ENCODE measurements at places on chromosomes 2 and 18. TPM values are rescaled to one million over a fixed set of nuclear protein-coding genes. Genes with fewer than 3 reads are reported as not detected.

DNA sequence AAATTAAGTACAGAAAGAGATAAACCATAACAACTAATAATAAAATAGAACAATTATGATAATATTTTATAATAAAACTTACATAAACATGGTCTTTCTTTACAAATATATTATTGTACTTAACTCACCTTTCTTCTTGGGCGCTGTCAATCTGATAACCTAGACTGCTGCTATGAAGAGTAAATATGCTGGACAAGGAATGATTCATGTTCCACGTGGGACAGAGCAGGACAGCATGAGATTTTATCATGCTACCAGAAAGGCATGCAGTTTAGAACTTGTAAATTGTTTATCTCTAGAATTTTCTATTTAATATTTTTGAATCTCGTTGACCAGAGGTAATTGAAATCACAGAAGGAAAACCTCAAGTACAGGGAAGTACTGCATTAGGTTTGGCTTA is 210.7 kb downstream of the ANKRD30B start:
- no peak overlapping the region for H3K27ac ChIP-seq
- H3K36me3 ChIP-seq, result no peaks in the 10 kb centered on the region
- H3K4me3 ChIP-seq, result no peak overlapping the region
- no peak for DNase-seq
- no peaks in the 10 kb centered on the region for H3K4me1 ChIP-seq

- no peak for DNase-seq
- no peaks in the 10 kb centered on the region for H3K27me3 ChIP-seq
- H3K4me1 ChIP-seq, result peaks cover 4% of the 10 kb centered on the region
- H3K36me3 ChIP-seq, result no peaks in the 10 kb centered on the region
- H3K27ac ChIP-seq, result no peak overlapping the region
Observed at GRCh38 chr18:46859855-46860254, 57.5 kb downstream of the PIAS2 start.

GRCh38 chr2:15034246-15034645 is 401.7 kb downstream of the LRATD1 start:
- H3K4me3 ChIP-seq, result no peak overlapping the region
- H3K36me3 ChIP-seq, result no peaks in the 10 kb centered on the region
- DNase-seq, result no peak
- no peak overlapping the region for H3K27ac ChIP-seq

GRCh38 chr2:898319-898718 is 52.3 kb upstream of the SNTG2 start:
- H3K27me3 ChIP-seq, result peaks cover 19% of the 10 kb centered on the region
- no peaks in the 10 kb centered on the region for H3K36me3 ChIP-seq
- H3K4me1 ChIP-seq, result no peaks in the 10 kb centered on the region
- DNase-seq, result no peak
- no peak overlapping the region for H3K4me3 ChIP-seq
- no peak overlapping the region for H3K27ac ChIP-seq

- H3K27ac ChIP-seq, result no peak overlapping the region
- DNase-seq, result peak; percentile 48
- peaks cover 4% of the 10 kb centered on the region for H3K27me3 ChIP-seq
- H3K4me1 ChIP-seq, result peaks cover 29% of the 10 kb centered on the region
- H3K4me3 ChIP-seq, result no peak overlapping the region
Observed at GRCh38 chr2:71898851-71899681, 248.6 kb downstream of the CYP26B1 start.

DNA sequence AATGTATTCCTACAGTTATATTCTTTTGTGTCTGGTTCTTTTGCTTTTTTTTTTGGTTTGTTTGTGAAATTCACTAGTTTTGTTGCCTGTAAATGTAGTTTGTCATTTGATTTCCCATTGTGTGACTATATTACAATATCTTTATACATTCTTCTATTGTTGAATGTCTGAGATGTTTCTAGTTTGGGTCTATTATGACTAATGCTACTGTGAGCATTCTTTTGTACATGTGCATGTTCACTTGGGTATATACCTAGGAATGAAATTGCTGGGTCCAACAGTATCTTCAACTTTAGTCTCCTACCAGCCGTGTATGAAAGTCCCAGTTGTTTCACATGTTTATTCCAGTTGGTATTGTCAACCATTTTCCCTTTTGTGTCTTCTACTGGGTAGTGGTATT is 112.7 kb upstream of the RBMS1 start:
- H3K4me1 ChIP-seq, result no peaks in the 10 kb centered on the region
- H3K4me3 ChIP-seq, result no peak overlapping the region
- H3K27ac ChIP-seq, result no peak overlapping the region

- peaks cover 9% of the 10 kb centered on the region for H3K4me1 ChIP-seq
- DNase-seq, result peak; percentile 21
- H3K36me3 ChIP-seq, result no peaks in the 10 kb centered on the region
- H3K4me3 ChIP-seq, result no peak overlapping the region
Observed at GRCh38 chr2:241946306-241947003, 76.9 kb downstream of the RTP5 start.

DNA sequence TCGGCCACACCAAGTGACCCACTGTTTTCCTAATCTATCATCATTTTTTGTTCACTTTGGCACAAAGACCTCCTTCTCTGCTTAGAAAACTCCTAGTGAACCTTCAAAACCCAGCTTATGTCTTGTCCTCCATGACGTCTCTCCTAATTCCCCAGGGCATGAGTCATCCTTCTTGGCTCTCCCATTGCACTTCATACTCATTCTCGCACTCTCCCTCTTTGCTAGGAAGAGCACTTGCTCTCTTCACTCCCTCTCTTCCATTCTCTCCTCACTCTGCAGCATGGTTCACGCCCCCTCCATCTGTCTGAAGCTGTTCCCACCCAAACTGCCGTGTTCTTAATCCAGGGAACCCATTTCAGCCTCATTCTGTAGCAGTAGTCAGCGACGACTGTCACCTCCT is 103.9 kb downstream of the MRO start:
- no peak overlapping the region for H3K4me3 ChIP-seq
- no peaks in the 10 kb centered on the region for H3K36me3 ChIP-seq
- no peaks in the 10 kb centered on the region for H3K4me1 ChIP-seq
- DNase-seq, result no peak
- H3K27me3 ChIP-seq, result no peaks in the 10 kb centered on the region

DNA sequence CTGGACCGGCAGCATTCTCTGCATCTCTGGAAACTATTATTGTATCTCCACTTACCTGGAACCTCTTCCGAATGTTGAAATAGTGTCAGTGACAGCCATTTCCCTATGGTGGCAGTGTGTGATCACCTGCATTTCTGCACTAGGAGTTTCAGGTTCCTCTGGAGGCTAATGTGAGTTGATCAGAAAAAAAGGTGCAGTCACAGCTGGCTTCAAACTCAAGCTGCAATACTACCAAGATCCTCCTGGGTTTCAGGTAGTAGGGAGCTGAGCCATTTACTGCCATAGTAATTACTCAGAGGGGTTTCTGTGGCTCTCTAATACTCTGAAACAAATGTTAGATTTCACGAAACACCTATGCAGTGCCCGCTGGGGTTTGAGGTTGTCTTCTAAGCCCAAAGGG is 183.5 kb upstream of the OSR1 start:
- no peak overlapping the region for H3K4me3 ChIP-seq
- H3K27ac ChIP-seq, result no peak overlapping the region
- H3K36me3 ChIP-seq, result no peaks in the 10 kb centered on the region
- no peaks in the 10 kb centered on the region for H3K27me3 ChIP-seq

DNA sequence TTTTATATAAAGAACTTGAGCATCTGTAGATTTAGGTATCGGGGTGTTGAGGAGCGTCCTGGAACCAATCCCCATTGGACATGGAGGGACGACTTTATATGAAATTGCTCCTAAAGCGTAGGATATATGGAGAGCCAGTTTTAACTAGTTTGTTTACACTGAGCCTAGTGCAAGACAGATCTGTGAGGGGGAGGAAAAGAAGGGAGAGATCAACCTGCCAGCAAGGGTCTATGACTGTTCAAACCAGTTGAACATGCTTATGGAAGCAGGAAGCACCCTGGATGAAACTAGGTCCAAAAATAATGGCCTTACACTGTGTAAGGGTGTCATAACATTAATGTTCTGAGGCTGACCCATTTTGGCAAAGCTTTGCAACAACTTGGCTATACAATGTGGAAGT is 34.0 kb upstream of the SLC40A1 start:
- H3K4me1 ChIP-seq, result peaks cover 14% of the 10 kb centered on the region
- no peak overlapping the region for H3K4me3 ChIP-seq
- no peaks in the 10 kb centered on the region for H3K36me3 ChIP-seq

DNA sequence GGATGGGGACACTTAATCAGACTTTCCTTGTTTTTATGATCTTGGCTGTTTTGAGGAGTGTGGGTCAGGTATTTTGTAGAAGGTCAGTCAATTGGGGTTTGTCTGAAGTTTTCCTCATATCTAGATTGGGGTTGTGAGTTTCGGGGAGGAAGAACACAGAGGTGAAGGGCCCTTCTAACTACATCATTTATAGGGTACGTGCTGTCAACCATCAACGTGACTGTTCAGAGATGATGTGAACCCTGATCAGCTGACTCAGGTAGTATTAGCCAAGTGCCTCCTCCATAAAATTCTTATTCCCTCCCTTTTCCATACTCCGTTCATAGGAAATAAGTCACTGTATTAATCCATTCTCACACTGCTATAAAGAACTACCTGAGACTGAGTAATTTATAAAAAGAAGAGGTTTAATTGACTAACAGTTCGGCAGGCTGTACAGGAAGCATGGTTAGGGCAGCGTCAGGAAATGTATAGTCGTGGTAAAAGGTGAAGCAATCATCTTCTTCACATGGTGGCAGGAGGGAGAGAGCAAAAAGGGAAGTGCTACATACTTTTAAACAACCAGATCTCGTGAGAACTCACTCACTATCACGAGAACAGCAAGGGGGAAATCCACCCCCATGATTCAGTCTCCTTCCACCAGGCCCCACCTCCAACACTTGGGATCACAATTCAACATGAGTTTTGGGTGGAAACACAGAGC is 547.1 kb upstream of the LINC00305 start:
- H3K4me1 ChIP-seq, result no peaks in the 10 kb centered on the region
- H3K36me3 ChIP-seq, result no peaks in the 10 kb centered on the region

KLHL41 gene
- 0.43 TPM for total RNA-seq

MAPRE2 gene
- total RNA-seq, result 60.0 TPM

SATB2 gene
- 2.6 TPM for total RNA-seq

CPO gene
- total RNA-seq, result not detected

Measured in spleen (tissue), 13 donors.